NCI-H1092 (cell line): ENCODE measurements at places on chromosomes 11 and 22.

GRCh38 chr11:12897867-12898266 lies 111.2 kb upstream of the RASSF10 start:
- no peak for DNase-seq

- no peak for DNase-seq
These were observed 5.4 kb downstream of the FREY1 start for GRCh38 chr11:45901626-45902025.

GRCh38 chr22:40593460-40594273 lies 42.9 kb downstream of the MRTFA start:
- DNase-seq: no peak

DNA sequence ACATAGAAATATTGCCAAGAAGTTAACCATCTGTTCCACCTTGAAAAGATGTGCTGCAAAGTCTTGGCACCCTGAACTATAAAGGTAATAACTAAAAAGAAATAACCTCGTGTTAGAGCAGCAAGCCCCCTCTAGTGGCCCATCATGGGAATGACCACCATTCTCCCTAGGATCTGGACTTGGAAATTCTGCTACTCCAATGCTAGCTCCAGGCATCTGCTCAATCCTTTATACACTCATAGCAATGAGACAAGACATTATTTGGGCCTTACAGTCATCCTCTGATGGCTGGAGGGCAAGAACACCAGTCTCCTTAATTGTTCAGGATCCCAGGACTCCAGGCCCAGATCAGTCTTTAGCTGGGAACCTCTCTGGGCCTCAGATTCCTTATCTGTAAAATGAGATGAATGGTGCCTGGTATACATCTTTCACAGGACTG lies 76.0 kb downstream of the CWC15 start:
- peak; percentile 6 for DNase-seq
